ENCODE measurements at places on chromosomes 2 and 18.

DNA sequence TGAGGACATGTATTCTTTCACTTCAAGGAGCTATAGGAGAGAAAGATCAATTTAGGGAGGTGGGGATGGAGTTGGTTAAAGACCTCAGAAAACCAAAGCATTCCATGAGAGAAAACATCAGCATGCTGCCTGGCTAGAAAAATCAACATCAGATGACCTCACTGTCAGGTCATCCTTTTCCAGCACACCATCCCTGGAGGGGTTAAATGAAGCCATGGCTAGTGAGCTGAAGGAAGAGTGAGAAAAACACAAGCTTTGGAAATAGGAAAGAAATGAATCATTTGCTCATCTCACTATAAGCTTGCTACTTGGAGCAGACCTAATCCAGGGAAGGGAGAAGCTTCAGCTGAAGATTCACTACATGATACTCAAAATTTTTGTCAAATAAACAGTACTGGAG is 109.5 kb upstream of the ITGB6 start:
- DNase-seq: no peak

- DNase-seq: no peak
Measured at GRCh38 chr2:36729067-36729466, 32.6 kb downstream of the VIT start.

DNA sequence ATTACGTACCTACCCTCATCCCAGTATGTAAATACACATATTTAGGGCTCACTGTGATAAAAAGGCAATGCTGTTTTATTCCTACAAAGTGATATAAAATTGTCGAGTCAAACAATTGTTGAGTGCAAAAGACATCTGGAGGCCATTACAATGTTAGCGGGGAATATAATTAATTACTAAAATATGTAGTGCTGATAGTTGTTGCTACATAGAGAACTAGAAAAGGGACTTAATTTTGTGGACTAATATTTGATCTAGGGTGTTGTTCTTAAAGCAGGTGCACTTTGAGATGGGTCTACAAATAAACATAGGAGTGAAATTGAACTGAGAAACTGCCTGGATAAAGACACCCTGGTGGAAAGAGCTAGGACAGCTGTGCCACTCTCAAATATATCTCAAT is 300.1 kb downstream of the NOL4 start:
- DNase-seq: no peak

- no peak for DNase-seq
Measured at GRCh38 chr2:169351725-169352124, 10.6 kb downstream of the LRP2 start.

DNA sequence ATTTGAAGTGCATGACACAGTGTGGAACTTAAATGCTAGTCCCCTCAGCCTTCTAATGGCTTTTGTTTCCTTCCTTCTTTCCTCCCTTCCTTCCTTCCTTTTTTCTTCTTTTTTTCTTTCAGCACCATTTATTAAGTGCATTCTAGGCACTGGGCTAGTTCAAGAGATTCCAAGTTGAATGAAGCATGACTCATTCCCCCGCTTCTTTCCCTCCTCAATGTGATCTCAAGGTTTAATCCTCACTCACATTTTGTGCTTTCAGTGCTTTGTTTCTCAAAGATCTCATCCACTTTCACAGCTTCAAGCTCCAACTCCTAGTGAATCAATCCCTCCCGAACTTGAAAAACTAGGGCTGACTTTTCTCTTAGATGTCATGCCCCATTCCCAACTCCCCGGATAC is 90.1 kb downstream of the LBH start:
- no peak for DNase-seq

DNA sequence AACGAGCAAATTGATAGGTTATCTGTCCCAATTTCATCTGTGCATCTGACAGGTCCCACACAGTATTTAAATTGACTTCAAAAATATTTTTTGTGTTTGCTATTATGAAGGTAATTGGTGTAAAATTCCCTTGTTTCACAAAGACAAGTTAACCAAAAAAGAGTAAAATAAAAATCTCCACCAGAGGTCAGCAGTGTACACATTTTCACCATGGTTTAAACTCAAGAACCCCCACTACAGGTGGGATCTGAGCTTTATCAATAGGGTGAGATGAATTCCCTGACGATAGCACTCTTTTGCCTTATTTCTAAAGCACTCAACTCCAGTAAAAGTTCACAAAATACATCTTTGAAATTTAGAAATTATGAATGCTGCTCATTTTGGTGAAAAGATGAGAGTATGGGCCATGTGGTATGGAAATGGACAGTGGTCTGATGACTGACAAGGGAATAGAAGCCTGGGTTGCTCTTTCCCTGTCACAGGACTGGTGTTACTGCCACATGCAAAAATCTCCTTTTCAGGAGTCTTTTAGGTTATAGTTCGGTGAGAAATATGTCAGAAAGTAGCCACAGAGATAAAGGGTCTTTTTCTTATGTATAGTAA is 68.0 kb downstream of the SERPINB8 start:
- DNase-seq: no peak

DNA sequence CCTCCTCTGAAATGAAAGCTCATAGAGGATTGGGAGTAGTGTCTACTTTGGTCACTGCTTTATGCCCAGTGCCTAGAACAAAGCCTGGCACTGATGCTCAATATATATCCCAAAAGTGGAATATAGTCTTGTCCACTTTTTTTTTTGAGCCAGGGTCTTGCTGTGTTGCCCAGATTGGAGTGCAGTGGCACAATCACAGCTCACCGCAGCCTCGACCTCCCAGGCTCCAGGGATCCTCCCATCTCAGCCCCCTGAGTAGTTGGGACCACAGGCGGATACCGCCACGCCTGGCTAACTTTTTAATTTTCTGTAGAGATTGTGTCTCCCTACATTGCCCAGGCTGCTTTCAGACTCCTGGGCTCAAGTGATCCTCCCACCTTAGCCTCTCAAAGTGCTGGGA is 3.8 kb downstream of the FKBP7 start:
- no peak for DNase-seq

DNA sequence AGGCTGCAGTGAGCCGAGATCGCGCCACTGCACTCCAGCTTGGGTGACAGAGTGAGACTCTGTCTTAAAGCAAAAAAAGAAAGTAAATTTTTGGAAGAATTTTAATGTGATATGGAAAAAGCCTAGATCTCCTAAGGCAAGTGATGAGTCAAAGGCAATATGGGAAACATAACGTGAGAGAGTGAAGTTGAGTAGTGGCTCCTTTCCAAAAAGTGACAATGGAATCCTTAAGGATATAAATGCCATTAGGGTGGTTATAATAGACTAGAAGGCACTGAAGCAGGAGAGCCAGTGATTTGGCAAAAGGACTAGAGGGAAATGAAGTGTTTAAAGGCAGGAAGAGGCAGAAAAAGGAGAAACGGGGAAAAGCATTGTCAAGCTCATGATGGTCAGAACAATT is 25.6 kb downstream of the ARHGAP28 start:
- no peak for DNase-seq

- no peak for DNase-seq
Measured at GRCh38 chr2:204081487-204082425, 145.2 kb downstream of the ICOS start.

DNA sequence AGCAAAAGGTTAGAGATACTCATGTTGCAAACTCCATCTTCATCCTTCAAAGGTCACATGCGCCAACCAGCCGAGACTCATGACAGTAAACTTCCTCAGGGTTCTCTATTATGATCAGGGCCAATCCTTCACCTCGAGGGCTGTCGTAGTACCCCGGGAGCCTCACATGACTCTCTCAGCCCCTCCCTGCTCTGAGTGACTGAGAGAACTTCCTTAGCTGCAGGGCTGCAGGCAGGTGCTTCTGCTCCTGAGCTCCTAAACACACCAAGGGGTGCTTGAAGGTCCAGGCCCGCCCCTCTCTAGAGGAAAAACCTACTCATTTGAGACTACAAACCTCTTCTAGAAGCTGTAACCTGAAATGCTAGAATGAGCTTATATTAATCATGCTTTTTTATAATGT is 48.2 kb downstream of the LONRF2 start:
- DNase-seq: no peak

GRCh38 chr2:15708865-15709820 is 117.5 kb downstream of the DDX1 start:
- DNase-seq: no peak

- DNase-seq: no peak
Measured at GRCh38 chr2:8549942-8550341, 131.9 kb upstream of the ID2 start.

GRCh38 chr2:232696609-232697058 is 497 bp upstream of the GIGYF2 start:
- no peak for DNase-seq

- DNase-seq: no peak
Measured at GRCh38 chr2:31372097-31372496, 42.4 kb downstream of the XDH start.

DNA sequence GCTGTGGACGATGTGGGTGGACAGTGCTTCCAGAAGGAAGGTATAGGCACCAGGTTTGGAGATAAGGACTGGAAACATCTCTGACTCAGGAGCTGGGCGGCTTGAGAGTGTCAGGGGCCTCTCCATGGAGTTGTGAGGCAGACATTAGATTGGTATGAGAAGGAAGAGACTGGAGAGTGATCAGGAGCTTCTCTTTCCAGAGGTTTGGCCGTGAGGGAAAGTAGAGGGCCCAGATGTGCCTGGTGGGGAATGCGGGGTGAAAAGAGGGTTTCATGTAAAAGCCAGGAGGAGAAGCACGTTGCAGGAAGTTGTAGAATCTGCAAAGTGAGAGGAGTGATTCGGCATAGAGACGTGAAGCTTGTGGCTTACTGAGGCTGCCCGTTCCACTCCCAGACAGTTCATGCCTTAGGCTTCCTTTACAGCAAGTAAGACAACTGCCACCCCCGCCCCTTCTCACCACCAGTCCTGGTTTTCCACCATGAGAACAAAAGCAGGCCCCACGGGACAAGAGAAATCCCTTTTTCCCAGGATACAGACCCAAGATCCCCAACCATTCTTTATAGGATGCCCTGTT is 166.3 kb upstream of the HDAC4 start:
- DNase-seq: no peak

DNA sequence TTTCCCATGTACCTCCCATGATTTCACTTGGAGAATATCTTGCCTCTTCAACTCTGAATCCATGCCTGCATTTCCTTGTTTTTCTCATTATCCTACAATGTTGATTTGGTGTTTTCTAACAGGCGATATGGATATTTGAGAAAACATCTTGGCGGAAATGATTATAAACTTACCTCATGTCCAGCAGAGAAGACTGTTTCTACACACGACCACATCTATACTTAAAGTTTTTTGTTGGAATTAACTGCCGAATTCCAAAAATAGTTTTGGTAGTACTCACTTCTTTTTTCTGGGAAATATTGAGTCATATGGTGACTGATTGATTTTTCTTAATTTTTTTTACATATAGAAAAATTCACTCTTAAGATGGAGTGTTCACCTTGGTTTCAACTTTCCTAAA is 41.4 kb upstream of the TMEFF2 start:
- no peak for DNase-seq

DNA sequence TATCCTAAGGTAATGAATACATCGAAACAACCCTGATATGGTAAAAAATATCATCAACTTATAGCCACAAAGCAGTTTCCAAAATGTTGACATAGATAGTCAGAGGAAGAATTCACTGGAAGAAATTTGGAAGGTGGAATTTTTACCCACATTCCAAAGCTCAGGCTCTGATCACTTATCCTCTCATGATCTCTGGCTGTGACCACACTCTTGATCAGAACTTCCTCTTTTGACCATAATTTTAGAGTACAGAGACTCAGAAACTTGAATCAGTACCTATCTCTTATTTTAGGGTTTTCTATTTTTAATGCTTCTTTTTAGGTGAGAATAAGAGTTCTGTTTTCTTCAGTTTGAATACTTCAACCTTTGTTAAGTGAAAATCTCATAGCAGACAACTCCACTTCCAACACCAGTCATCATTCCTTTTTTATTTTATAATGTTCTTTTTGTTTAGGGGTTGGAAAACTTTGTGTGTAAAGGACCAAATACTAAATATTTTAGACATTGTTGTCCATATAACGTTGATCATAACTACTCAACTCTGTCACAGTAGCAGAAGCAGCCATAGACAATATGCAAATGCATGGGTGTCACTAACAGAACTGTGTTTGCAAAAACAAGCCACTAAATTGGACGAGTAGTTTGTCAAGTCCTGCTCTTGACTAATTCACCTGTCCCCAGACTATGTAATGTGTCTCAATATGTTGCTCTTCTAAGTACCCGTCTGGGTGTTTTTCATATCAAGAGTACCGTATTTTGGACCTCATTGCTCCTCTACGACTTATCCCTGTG is 891.6 kb upstream of the CRIM1 start:
- DNase-seq: no peak

DNA sequence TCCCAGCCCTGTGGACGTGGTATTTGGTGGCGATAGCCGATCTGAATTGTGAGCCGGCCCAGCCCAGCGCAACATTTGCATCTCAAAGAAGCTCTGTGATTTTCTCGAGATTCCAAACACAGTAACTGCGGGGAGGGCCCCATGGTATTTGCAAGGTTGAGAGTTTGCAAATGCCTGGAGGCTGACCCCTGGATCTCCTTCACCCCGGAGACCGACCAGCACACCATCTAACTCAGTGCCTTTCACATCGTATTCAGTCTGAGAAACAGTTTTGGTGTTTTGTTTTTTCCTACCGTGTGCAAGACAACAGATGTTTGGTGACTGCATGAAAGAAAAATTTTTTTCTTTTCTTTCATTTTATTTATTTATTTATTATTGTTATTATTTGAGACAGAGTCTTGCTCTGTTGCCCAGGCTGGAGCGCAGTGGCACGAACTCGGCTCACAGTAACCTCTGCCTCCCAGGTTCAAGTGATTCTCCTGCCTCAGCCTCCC is 40.3 kb downstream of the MYCN start:
- no peak for DNase-seq

- no peak for DNase-seq
Measured at GRCh38 chr2:172131713-172132555, 29.2 kb upstream of the DLX2 start.

GRCh38 chr2:218218268-218219185 is 1.5 kb downstream of the ARPC2 start:
- no peak for DNase-seq

- DNase-seq: no peak
Measured at GRCh38 chr2:69007169-69007568, 5.8 kb upstream of the ANTXR1 start.

DNA sequence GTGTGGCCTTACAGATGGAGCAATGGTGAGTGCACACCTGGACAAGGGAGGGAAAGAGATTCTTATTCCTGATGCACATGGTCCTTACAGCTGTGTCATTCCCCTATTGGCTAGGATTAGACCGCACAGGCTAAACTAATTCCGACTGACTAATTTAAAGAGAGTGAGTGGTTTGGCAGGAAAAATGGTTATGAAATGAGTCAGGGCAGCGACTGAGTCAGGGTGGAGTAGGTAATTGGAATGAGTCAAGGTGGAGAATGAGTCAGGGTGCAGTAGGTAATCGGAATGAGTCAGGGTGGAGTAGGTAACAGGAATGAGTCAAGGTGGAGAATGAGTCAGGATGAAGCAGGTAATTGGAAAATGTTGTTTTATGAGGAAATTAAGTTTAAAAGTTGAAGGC is 1353.7 kb upstream of the LRRTM1 start:
- no peak for DNase-seq

DNA sequence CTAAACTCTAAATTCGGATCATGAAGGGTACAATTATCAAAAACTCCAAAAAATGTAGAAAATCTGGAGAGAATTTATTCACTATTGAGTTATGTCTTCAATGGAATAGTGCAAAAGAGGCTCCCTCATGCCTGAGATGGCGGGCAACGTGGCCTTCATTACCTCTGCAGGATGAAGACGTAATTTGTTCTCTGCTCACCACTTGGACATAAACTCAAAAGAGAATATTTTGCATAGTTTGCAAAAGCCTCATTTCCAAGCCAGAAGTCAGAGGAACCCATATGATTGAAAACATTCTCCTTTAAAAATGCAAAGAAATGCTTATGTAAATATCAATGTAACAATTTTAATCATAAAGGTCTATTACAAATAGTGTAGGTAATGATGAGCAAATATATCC is 58.7 kb downstream of the SLC25A12 start:
- DNase-seq: no peak
